ENCODE measurements at places on chromosomes 12 and 14. TPM values are rescaled to one million over a fixed set of nuclear protein-coding genes. Genes with fewer than 3 reads are reported as not detected.

The RFLNA gene
- total RNA-seq, result 14.6 TPM

The LIN7A gene
- 1.8 TPM for total RNA-seq

The RNASE2 gene
- total RNA-seq, result not detected

The MIP gene
- total RNA-seq, result not detected

The SERPINA1 gene
- not detected for total RNA-seq

The POTEM gene
- not detected for total RNA-seq

The PTPRO gene
- not detected for total RNA-seq

The FGF6 gene
- total RNA-seq, result not detected
